Astrocyte (in vitro differentiated cells and primary cell): ENCODE measurements at places on chromosomes 3 and 15. TPM values are rescaled to one million over a fixed set of nuclear protein-coding genes. Genes with fewer than 3 reads are reported as not detected.

Gene IL20RB
- 22.0 and 23.6 TPM in 2 replicates for total RNA-seq

Gene MEIS2
- total RNA-seq: 30.9 and 35.6 TPM in 2 replicates

Gene IGF2BP2
- total RNA-seq: 128 and 162 TPM in 2 replicates

- no peak overlapping the region for H3K4me3 ChIP-seq
- no peaks in the 10 kb centered on the region for H3K27me3 ChIP-seq
- H3K27ac ChIP-seq: no peak overlapping the region
- peaks cover 9% of the 10 kb centered on the region for H3K36me3 ChIP-seq
Measured at GRCh38 chr3:25568525-25569078, 96.1 kb downstream of the TOP2B start.

Gene ROBO2
- 1.4 and 1.5 TPM in 2 replicates for total RNA-seq

Gene CPB1
- total RNA-seq: not detected in 2 replicates

DNA sequence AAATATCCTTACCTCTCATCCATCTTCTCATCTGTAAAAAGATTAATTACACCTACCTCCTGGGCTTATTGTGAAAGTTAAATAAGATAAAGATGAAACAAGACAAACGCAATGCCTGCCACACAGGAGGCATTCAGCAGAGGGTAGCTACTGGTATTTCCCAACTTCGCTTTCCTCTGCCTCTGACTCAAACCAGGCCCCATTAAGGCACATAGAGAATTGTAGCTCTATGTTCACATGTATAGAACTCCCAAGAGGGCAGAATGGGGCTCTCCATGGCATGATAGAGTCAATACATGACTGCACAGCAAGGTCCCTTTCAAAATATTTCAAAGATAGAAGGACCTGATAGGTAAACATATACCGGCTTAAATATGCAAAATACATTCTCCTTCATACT is 1.4 kb downstream of the LYSMD2 start:
- H3K4me3 ChIP-seq: no peak overlapping the region
- no peaks in the 10 kb centered on the region for H3K36me3 ChIP-seq
- no peaks in the 10 kb centered on the region for H3K27me3 ChIP-seq
- peaks cover 5% of the 10 kb centered on the region for H3K4me1 ChIP-seq

Gene C3orf49
- not detected in 2 replicates for total RNA-seq

Gene CHRD
- 3.4 and 5.6 TPM in 2 replicates for total RNA-seq

Gene CHRM5
- 0.07 TPM in 1 of 2 replicates, not detected in the other for total RNA-seq

- H3K27me3 ChIP-seq: no peaks in the 10 kb centered on the region
- H3K4me3 ChIP-seq: no peak overlapping the region
- no peaks in the 10 kb centered on the region for H3K4me1 ChIP-seq
- peak; percentile 12 for DNase-seq
Measured at GRCh38 chr15:34886134-34886533, 83.4 kb downstream of the AQR start.

Gene VPS39
- 60.6 and 63.0 TPM in 2 replicates for total RNA-seq

Gene KPNA1
- 160 and 165 TPM in 2 replicates for total RNA-seq

GRCh38 chr3:179972881-179973423 is 63.8 kb downstream of the PEX5L start:
- H3K27ac ChIP-seq: no peak overlapping the region
- H3K4me3 ChIP-seq: no peak overlapping the region
- H3K36me3 ChIP-seq: no peaks in the 10 kb centered on the region
